ENCODE measurements at places on chromosomes 5 and 9.
A peak's percentile ranks its signal among the peaks of the same experiment; 100 is the strongest.

DNA sequence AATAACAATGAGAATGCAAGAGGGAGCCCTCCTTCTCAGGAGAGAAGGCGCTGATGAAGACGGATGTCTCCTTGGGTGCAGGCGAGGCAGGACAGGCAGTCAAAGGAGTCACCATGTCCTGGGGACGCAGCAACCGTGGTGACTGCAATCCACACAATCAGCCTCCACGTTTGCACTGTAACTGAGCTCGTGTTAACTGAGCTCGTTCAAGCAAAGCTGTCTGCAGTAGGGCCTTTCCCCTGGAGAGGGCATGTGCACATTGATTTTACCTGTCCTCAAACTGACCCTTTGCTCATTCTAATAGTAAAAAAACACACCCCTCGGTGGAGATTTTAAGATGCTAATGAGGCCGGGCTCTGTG, 2.8 kb downstream of the SARDH start:
- DNase-seq = peak; percentile 8

DNA sequence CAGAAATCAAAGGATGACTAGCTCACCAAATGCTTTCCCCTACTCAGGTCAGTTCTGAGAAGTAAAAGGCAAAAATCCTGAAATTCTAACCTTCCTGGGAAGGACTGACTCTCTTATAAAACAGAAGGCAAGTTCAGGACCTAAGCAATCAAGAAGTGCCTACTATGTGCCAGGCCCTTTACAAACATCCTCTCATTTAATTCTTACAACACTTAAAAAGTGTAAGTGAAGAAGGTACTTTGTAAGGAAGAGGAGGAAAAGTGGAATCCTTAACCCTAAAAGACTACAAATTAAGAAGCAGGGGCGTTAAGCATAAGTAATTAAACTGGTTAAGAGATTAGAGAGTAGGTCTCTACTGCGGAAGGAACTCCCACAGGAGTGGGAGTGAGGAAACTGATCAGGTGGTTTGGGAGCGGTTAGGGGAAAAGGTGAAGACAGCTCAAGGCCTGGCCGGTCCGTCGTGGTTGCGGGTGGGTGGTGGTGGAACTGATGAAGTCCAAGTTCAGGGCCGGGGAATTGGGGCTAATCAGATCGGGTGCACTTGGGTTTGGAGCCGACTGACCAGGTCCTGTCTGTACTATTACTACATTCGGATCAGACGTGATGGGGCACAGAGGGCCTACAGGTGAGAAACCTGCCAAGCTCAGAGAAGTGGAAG, 839 bp downstream of the MED27 start:
- no peak for DNase-seq

- no peak for DNase-seq
Observed at GRCh38 chr5:174352681-174353080, 307.2 kb downstream of the NSG2 start.

GRCh38 chr5:33800241-33800950, 91.4 kb downstream of the ADAMTS12 start:
- DNase-seq = peak; percentile 35

DNA sequence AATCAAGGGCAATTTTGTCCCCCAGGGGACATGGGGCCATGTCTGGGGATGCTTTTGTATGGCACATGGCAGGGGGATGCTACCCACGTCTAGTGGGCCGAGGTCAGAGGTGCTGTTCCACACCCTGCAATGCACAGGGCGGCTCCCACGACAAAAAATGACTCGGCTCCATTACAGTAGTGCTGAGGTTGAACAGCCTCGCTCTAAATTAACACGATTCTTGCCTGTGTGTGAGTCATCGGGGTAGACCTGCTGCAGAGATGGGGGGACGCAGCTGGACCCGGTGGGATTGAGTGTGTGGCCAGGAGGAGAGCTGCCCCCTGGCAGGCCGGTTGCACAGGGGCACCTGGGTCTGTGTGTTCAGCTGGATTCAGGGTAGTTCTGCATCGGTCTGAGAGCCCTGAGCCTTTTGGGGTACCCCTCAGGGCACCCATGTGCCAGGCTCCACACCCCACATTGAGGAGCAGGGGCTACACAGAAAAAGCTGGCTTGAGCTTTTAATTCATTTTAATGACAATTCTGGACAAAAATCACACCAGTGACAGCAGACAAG, 20.0 kb upstream of the COL5A1 start:
- no peak for DNase-seq

DNA sequence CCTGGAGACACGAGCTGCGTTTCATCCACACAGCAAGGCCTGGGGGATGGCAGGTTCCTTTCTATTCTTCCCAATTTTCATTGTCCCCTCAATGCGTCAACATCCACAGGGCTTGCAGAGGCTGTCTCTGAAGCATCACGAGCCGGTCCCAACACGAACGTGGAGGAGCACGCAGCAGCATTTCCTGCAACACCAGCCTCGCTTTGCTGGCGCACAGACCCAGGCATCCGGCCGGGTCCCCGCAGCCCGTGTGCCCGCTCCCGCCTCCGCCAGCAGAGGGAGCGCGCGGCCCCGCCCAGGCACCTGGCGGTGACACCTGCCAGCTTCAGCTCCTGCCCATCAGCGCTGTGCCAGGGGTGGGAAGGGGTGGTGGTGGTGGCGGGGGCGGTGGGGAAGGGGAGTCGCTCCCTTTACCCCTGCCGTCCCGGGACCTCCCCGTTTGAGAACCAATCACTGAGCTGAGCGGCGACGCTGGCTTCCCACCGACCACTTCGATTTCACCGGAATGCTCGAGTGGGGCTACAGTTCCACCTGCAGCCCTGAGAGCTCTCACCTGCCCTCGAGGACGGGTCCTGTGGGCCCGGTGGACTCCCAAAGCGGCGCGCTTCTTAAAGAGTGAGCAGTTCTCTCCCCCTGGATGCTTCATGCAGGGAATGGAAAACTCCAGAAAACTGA, 464.5 kb downstream of the ICE1 start:
- peak; percentile 61 for DNase-seq

DNA sequence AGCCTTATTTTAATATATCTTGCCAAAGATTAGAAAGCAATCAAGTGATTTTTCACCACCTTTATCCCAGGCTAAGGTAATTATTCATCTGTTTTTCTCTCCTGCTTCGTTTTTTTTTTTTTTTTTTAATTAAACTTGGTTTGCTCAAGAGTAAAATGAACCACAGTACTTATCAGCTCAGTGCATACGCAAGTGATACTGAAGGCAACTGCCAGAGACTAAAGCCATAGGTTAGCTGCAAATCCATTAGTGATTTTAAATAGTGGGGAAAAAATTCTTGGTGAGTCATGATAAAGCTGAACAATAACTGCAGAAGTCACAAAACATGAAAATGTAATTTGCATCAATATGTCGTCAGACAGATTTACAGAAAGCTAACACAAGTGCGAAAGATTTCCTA, 829.1 kb downstream of the PTPRD start:
- no peak for DNase-seq

DNA sequence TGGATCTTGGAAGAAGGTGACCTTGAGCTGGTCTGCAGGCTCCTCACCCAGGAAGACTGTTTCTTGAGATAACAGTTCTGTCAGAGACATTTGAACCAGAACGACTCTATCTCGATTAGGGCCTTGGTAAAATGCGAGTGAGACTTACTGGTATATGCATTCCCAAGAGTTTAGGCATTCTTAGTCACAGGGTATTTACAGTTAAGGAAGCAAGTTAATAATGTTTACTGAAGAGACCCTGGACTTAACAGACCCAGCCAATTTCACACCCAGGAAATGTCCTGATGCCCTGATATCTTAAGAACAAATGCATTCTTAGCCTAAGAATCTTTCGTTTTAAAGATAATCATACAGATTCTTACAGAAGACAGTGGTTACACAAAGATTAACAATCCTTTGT, 1867.2 kb upstream of the C9orf72 start:
- DNase-seq = no peak

DNA sequence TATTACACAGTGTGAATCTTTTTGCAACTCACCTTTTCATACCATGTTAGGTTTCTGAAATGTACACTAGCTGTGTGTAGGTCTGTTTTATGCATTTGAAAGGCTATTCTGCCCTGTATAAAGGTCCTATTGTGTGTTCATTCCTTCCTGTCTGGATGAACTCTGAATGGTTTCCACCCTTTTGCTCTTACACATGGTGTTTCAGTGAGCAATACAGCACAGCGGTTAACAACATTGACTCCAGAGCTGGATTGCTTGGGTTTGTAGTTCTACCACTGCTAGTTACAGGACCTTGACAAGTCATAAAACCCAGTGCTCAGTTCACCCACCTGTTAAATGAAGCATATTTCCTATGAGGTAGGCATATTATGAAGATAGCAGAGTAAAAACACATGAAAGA, 331.6 kb downstream of the ADGRV1 start:
- DNase-seq = no peak

DNA sequence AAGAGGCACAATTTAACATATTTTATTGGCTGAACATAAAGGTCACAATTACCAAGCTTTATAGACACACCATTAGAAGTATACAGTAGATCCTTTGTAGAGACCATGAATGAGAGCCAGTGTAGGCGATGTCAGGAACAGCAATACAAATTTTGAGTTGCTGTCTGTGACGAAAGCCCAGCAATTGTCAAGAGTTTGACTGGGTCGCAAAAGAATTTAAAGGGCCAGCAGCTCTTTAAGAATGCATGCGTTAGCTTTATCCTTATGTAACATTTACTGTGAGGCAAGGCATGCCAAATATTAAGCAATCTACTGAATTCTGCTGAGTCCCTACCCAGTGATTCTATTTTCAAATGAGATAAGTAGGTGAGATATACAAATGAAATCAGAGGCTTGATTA, 236.9 kb downstream of the ARRDC3 start:
- peak; percentile 50 for DNase-seq

GRCh38 chr5:178413988-178414387, 176.2 kb downstream of the COL23A1 start:
- DNase-seq = no peak

DNA sequence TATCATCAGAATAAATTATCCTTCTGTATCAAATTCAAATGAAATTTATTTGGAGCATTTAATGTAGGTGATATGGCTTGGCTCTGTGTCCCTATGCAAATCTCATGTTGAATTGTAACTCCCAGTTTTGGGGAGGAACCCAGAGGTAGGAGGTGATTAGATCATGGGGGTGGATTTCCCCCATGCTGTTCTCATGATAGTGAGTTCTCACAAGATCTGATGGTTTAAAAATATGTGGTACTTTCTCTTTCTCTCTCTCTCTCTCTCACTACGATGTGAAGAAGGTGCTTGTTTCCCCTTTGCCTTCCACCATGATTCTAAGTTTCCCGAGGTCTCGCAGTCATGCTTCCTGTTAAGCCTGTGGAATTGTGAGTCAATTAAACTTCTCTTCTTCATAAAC, 678.4 kb upstream of the RGMB start:
- no peak for DNase-seq

All from stomach (tissue), 19 donors.